Dorsolateral prefrontal cortex (tissue), 122 donors: ENCODE measurements at places on chromosomes 16 and 17.

- no peak for DNase-seq
Measured at GRCh38 chr17:61517843-61518606, 65.8 kb downstream of the TBX4 start.

- no peak for DNase-seq
Measured at GRCh38 chr16:17835118-17835876, 364.5 kb upstream of the XYLT1 start.

GRCh38 chr16:89308391-89309333 is 91.2 kb downstream of the ZNF778 start:
- no peak for DNase-seq

DNA sequence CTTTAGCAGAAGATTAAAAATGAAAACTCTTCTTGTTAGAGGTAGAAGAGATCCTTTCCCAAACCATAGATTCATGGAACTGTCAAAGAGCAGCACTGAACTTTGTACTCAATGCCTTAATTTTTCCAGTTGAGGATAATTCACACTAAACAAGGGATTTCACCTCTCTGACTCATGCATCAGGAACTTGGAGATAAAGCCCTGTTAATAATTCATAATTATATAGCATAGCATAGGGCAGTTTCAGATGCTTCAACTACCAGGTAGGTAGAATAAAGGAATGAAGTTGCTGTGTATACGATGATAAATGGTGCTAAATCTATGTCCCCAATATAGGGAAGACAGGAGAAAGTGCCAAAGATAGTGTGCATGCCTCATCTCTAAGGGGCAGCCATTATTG is 450.4 kb downstream of the MAF start:
- DNase-seq = no peak

DNA sequence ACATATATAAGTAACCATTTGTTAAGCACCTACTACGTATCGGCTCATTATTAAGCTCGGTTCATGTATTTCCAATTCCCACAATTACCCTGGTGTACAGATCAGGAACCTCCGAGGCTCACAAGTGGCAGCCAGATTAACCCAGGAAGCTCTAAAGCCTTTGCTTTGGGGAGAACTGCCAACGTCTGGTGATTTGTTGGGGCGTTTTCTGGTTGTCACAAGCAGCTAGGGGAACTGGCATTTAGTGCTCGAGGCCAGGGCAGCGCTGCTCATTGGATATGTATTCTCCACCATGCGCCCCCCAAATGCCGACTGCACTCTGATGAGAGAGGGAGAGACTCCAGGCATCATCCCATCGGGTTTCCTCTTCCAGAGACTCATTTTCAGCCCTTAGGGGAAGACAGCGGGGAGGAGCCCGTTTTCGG is 541 bp downstream of the ZNF18 start:
- DNase-seq = peak; percentile 57

- DNase-seq = no peak
Measured at GRCh38 chr17:8785547-8786413, 13.4 kb downstream of the MFSD6L start.

- DNase-seq = no peak
Measured at GRCh38 chr17:40777971-40778370, 4.4 kb downstream of the KRT27 start.

GRCh38 chr17:3738562-3739295 is 15.0 kb downstream of the HASPIN start:
- DNase-seq = peak; percentile 30

DNA sequence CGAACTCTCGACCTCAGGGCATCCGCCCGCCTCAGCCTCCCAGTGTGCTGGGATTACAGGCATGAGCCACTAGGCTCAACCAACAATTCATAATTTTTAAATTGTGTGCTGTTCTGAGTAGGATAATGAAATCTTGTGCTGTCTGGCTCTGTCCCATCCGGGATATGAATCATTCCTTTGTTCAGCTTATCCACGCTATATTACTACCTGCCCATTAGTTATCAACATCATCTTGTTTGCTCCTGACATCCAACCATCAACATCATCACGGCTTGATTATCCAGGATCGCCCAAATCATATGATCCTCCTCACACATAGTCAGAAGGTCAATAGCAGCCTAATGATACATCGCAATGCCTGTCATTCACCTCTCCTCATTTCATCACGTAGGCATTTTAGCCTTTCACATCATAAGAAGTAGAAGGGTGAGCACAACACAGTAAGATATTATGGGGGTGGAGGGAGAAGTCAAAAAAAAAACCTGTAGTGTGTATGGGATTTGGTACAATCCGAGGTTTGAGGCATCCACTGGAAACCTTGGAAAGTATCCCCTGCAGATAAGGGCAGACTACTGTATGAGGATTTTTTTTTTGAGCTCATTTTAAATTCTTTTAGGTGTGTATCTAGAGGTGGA is 77.0 kb upstream of the SIAH1 start:
- DNase-seq = no peak

- DNase-seq = no peak
Measured at GRCh38 chr17:80529104-80529903, 15.3 kb upstream of the RPTOR start.

- no peak for DNase-seq
Measured at GRCh38 chr16:23949630-23950290, 114.0 kb downstream of the PRKCB start.

DNA sequence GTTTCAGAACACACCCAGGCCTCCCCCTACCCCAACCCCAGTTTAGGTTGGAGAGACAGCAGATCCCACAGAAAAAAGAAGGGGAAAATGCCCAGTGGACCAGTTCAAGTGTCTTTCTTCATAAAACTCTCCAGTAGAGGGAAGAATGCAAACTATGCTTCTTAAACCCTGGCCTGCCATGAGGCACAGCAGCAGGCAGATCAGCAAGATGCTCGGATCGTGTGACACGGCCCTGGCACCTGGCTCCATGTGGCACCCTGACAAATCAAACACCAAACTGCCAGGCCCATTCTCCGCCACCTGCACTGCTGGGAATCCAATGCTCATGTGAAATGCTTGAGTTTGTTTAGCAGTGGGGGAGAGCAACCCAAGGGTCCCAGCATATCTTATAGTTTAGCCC is 166.8 kb downstream of the SOX9 start:
- no peak for DNase-seq

DNA sequence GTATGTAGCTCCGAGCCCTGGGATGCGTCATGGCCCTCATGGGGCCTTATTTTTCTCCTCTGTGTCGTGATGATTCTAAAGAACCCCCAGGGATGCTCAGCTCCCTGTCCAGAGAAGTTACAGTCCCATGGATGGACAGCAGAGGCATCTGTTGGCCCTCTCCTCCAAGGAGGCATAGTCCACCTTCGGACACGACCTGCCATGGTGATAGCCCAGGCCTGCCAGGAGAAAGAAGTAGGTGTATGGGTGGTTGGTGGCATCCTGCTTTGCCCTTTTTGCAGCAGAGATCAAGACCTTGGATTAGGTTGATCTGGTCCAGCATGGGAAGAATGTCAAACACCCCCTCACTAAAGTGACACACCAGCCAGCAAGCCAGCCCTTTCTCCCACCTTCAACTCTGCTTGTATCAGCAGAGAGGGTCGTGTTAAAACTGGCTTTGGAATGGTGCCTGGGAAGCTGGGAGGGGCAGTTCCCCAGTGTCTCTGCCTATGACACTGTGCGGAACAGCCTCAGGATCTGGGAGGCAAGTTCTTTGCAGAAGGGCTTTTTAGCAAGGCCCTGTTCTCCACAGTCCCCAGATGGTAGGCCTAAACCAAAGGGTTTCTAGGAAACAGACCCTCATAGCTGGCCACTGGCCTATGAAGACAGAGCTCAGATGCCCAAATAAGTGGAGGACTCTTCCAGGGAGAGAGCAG is 259.9 kb upstream of the RPL38 start:
- no peak for DNase-seq

GRCh38 chr17:74964246-74964761 is 8.3 kb downstream of the HID1 start:
- DNase-seq = no peak

DNA sequence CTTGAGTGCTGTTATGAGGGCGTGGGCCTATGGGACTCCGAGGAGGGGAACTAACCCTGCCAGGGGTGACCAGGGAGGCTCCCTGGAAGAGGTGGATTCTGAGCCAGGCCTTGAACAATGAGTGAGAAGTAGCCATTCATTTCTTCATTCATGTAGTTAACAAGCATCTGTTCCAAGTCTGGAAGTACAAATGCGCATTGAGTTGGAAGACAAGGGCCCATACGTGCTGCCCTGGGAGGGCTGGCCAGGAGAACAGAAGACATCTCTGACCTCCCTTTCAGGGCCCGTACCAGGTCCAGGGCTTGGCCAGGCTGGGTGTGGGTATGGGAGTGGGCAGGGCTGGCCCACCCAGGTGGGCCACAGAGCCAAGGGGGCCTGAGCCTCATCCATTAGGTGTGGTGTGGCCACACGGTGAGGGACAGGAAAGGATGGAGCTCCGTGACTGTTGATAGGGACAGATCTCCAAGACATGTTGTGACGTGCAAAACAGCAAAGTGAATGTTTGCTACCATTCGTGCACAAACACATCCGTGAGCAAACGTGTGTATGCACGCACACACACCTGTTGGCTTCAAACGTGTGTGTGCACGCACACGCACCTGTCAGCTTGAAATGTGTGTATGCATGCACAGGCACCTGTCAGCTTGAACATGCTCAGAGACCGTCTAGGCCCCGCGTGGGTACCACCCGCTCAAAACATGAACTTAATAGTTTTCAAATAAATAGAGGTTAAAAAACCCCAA is 46.8 kb downstream of the ZDHHC7 start:
- DNase-seq = no peak

- DNase-seq = no peak
Measured at GRCh38 chr17:77839698-77840512, 118.6 kb upstream of the TNRC6C start.

- DNase-seq = peak; percentile 66
Measured at GRCh38 chr17:80991645-80992076, at the start of gene CHMP6. Gene CHMP6, plus strand, starts transcription at chr17:80991841. Its CDS starts 78 bp downstream, at chr17:80991919.

DNA sequence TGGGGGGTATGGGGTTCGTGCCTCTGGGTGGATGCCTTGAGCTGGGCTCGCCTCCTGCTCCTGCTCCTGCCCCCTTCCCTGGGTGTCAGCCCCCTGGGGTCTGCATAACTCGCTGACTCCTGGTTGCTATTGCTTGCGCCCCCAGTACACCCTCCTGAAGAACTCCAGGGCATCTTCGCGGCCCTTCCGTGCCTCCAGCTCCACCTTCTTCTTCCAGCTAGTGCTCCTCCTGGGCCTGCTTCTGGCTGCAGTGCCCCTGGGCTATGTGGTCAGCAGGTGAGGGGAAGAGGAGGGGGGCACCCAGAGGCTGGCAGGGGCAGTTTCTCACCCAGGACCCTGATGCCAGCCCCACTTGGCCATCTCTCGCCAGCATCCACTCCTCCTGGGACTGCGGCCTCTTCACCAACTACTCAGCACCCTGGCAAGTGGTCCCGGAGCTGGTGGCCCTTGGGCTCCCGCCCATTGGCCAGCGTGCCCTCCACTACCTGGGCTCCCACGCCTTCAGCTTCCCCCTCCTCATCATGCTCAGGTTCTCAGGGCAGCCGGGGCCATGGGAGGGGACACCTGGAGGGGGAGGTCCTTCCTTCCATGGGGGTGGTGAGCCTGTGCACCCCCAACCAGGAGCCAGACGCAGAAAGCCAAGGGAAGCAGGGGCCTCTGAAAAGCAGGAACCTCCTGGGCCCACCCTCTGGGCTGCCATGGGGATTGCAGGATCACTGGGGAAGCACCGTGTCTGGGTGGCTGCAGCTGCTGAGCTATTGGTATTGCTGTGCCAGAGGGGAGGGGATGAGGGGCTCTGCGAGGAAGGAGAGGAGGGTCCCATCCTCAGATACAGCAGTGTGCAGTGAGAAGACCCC is 7.8 kb upstream of the C17orf99 start:
- DNase-seq = no peak

DNA sequence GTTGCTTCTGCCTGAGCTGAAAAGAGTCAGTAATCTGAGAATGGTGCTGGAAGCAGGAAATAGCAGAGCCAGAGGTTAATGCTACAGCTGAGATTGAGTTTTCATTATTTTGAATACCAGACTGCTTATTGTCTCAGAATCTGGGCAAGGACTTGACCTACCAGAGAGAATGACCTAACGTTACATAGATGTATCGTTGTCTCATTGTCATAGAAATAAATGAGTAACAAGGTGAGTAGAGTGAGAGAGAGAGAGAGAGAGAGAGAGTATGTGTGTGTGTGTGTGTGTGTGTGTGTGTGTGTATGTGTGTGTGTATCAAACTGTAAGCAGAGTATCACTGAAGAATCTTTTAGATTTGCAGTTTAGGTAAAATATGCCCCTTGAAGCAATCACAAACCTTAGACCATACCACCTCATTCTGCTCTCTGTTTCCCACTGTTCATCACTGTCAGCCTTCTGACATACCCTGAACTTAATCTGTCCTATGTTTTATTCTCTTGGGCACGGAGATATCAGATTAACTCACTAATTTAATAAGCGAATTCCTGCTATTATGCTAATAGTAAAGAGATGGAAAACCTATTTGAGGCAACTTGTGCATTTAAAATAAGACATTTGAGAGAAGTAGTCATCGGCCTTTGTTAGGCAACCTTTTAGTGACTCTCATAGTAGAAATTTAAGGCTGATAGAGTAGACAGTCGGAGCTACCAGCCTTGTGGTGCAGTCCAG is 87.8 kb downstream of the CYB561 start:
- DNase-seq = no peak

- DNase-seq = no peak
Measured at GRCh38 chr16:5416013-5416412, 318.4 kb upstream of the EEF2KMT start.

DNA sequence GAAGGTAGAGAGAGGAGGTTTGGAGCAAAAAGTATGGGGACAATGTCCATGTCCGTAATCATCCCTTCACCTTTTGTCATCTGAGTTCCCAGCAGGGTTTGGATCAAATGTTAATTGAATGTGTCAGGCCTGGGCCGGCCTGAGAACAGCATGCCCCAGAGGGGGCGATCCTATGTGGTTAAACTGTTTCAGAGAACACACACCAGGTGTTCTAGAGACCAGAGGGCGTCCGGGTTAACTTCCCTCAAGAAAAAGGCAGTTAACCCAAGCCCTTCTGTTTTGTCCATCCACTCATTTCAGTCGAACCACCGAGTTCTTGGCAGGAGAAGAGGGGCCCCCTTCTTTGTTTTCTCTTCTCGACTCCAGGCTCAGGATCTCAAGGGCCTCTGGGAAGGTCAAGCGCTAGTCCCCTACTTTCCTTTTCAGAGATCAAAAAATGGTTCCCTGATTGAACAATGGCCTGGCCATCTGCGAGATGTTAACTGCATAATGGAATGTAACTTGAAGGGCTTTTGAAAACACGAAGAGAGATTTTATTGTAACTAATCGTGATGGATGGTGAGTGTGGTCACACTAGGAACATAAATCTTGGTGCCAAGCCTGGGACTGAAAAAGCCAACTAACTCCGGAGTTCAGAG is 142.5 kb downstream of the IRX3 start:
- DNase-seq = no peak

DNA sequence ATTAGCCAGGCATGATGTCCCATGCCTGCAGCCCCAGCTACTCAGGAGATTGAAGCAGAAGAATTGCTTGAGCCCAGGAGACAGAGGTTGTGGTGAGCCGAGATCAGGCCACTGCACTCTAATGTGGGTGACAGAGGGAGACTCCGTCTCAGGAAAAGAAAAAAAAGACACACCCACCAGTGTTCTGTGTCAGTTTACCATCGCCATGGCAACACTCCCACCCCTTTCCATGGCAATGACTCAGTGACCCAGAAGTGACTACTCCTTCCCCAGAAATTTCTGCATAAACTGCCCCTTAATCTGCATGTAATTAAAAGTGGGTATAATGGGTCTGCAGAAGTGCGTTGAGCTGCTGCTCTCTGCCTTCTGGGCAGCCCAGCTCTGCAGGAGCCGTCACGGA is 4.0 kb upstream of the ZC3H18 start:
- no peak for DNase-seq
